Eye (tissue), 1 donor: ENCODE measurements at places on chromosomes 12 and 14.

- DNase-seq = no peak
Measured at GRCh38 chr14:63470962-63471793, 72.0 kb downstream of the PPP2R5E start.

DNA sequence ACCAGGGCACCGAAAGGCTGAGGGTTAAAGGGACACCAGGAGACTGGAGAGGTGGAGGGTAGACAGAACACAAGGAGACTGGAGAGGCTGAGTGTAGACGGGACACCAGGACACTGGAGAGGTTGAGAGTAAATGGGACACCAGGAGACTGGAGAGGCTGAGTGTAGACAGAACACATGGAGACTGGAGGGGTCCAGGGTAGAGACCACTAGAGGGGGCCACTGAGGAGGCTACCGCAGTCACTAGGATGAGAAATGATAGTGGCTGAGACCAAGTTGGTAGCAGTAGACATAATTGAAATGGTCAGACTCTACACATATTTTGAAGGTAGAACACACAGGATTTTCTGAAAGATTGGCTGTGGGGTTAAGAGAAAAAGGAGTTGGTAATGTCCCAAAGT, 68.2 kb downstream of the PAH start:
- no peak for DNase-seq

DNA sequence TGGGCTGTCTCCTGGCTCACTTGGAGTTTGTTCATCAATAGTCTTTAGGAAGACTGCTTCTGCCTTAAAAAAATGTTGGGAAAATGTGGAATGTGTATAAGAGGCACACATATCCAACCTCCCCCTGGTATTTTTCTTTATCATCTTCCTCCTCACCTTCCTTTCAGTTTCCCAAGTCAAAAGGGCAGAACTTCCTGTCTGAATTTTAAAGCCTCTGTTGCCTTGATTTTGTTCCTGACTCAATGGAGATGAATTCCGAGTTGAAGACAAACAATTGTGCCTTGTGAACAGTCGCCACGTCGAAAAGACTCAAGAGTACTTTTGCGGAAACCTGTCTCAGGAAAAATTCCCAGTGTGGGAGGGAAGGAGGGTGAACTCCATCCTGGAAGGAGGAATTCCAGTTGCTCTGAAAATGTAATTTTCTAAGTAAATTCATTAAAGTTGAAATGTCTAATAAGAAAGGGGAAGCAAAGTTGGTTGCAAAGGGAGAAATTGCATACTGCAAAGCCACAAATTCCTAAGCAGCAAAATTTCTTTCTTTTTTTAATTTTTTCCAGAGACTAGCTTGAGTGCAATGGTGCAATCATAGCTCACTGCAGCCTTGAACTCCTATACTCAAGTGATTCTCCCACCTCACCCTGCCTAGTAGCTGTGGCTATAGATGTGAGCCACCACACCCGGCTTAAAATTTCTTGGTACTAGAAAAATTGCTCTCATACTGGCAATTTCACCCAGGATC, 50.2 kb upstream of the ELK3 start:
- DNase-seq = no peak

DNA sequence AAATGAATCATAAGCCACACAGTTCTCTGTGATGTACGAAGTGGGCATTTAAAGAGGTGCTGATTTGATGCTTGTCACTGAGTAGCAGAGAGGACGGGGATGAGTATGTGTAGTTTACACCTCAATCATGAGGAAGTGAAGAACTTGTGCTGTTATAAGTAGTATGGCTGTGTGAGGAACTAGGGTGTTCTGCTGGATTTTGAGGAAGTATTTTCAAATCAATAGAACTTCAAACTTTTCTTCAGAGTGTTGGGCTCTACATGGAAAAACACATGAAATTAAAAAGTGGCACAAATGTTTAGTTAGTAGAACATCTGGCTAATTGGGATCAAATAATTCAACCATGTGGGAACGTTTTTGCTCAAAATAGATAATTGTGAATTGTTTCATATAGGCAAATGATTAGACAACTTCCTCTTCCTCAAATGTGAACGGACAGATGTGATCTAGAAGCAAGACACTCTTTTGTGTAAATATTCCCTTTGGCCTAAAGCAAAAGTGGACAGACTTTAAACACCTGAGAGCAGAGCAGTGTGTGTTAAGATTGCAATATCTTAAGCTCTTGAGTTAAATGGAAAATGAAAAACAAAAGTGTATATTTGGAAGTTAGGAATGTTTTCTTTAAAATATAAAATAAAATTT, 168.5 kb downstream of the NAV3 start:
- DNase-seq = no peak

GRCh38 chr12:69062621-69063237, 129.8 kb upstream of the CPM start:
- DNase-seq = no peak

DNA sequence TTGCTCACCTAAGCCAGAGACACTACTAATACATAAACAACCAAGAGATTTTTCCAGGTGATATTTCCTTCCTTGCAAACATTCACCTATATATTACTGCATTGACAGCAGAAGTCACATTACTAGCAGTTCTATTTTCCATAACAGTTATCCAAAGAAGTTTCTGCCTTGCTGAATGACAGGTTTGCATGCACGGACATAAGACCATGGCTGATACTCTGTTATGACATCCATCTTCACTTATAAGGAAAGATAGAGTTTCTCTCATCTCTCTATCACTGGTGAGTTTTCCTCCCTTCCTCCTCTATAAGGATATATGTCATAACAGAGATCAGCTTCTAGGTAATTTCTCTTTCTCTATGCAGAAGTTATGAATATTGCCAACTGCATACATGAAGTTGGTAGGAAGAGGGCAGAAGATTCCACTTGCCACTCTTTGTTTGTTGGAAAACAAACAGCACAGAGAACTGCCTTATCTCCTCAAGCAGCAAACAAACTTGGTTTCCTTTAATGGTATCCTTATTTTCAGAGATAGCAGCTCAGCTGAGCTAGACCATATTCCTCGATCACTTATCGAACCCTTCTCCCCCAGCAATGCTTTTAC, 557.0 kb downstream of the VRK1 start:
- no peak for DNase-seq

- DNase-seq = peak; percentile 77
Measured at GRCh38 chr12:59298296-59298695, 297.5 kb upstream of the SLC16A7 start.

GRCh38 chr12:92398565-92399309, 253.1 kb upstream of the BTG1 start:
- no peak for DNase-seq

GRCh38 chr12:69338936-69339335, 9.2 kb upstream of the LYZ start:
- DNase-seq = no peak

GRCh38 chr12:130164216-130164542, 1.9 kb downstream of the FZD10 start:
- no peak for DNase-seq

DNA sequence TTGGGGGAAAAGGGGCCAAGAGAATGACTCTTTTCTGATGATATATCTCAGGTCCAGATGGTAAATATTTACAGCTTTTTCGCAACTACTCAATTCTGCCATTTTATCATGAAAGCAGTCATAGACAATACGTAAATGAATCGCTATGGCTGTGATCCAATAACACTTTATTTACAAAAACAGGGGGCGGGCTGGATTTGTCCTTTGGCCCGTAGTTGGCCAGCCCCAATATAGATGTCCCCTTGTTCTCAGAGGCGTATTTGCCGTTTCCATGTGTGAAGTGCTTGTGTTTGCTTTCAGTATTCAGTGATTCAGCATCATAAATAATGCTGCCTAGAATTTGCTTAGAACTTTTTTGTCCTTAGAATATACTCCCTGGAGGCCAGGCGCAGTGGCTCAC, 77.2 kb downstream of the CCDC92 start:
- no peak for DNase-seq

DNA sequence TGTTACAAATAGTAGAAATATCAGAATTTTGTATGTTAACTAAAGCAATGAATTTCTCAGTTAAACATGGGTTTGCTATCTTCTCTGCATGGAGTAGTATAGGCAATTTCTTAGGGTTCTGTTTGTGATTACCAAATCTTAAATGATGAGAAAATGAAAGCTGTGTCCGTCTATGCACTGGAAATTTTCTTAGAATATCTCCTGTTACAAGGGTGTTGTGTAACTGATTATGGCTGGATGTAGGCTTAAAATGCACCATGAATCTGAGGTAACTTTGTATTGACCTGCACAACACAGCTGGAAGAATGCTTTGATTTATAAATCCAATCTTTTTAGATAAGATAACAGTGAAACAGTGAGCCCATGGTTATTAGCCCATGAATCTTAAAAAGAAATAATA, 17.8 kb downstream of the TRIP11 start:
- DNase-seq = no peak

- no peak for DNase-seq
Measured at GRCh38 chr14:56650979-56651378, 71.4 kb downstream of the TMEM260 start.

DNA sequence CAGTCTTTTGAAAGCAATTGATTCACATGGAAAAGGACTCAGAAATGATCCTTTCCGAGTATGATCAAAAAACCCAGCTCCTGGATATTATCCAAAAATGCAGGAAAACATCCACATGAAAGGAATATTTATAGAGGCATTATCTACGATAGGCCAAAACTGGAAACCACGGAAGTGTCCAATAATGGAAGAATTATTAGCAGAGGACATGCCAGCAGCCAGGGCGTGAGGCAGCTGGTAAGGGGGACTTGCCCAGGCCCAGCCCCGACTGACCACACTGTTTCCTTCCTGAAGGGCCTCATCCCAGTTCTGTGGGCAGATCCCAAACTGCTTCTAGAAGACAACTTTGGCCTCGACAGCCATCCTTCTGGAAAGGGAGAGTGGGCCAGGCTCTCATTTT, 20.5 kb downstream of the ACTN1 start:
- no peak for DNase-seq

DNA sequence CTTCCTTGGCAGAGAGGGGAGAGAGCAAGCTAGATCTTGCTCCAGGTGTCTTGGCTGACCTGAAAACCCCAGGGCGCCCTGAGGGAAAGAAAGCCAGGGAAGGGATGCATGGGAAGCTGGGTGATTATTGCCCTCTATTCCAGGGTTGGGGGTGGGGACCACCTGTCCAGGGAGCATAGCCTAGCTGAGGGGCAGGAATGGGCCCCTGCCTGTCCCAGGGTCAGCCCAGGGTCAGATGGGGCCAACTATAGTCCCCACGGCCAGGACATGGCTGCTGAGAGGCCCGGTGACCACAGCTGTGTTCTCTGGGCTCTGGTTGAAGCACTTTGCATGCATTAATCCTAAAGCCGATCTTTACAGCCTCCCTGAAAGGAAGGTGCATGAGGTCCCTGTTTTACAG, 30.1 kb upstream of the ZFP36L1 start:
- DNase-seq = no peak

DNA sequence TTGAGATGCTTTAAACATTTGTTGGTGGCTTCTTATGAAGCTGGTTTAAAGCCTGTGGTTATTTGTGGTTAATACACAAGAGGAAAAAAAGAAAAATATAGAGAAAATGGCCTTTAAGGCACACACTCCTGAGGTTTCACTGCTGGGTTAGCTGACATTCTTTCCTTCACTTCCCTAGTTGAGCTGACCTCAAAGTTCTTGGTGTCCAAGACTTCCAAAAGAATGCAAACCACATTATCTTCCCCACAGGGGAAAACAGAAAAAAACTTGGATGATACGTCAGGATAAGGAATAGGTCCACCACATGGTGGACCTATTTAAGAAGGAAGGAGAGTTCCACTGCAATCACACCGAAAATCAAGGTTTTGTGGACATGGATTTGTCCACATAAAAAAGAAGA, 94.3 kb downstream of the SLC25A21 start:
- no peak for DNase-seq

- no peak for DNase-seq
Measured at GRCh38 chr12:130685250-130685787, 30.8 kb downstream of the RIMBP2 start.
